ENCODE measurements at places on chromosomes 2 and 18.

GRCh38 chr2:128447538-128447995 is 128.9 kb upstream of the HS6ST1 start:
- DNase-seq = no peak

DNA sequence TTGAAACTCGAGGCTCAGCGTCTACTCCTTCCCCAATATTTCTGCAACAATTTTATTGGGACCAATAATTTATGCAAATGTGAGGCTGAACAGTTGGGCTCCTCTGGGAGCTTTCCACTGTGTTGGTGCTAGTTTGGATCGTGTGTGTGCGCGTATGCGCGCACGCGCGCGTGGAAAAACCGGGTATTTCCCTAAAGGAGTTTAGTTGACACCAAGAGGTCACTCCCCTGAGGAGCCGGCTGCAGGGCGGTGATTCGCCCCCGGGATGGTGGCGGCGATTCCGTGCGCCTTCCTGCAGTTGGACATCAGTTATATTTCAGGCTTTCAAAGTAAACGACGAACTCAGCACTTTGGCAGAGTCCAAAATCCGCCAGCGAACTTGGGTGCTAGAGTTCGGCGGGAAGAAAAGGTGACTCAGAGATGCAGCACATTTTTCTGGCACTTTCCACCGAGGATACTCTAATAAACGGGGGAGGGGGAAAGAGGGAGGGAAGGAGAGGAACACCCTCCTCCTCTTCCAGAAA is 186.5 kb upstream of the FANCL start:
- DNase-seq = no peak

GRCh38 chr2:37630776-37631175 is 40.7 kb downstream of the CDC42EP3 start:
- DNase-seq = no peak

DNA sequence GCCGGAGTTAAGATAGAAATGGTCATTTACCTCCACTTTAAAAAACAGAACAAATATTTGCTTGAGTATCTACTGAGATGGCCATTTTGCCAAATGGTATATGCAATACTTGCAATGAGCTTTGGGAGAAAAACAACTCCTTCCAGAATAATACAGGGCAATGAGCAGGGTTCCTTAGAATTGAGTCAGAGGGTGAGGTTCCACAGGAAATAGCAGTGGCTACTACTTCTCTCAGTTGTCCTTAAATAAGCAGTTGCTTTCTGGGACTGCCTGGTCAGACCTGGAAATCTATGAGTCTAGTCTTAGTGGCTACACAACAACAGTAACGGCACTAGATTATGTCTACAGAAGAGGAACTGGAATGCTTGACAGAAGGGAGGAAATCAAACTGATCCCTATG is 80.9 kb upstream of the CCDC85A start:
- DNase-seq = no peak

- no peak for DNase-seq
These were observed 123.1 kb downstream of the SOCS6 start for GRCh38 chr18:70411876-70412435.

- DNase-seq = no peak
These were observed 61.8 kb downstream of the SEMA4F start for GRCh38 chr2:74715880-74716279.

DNA sequence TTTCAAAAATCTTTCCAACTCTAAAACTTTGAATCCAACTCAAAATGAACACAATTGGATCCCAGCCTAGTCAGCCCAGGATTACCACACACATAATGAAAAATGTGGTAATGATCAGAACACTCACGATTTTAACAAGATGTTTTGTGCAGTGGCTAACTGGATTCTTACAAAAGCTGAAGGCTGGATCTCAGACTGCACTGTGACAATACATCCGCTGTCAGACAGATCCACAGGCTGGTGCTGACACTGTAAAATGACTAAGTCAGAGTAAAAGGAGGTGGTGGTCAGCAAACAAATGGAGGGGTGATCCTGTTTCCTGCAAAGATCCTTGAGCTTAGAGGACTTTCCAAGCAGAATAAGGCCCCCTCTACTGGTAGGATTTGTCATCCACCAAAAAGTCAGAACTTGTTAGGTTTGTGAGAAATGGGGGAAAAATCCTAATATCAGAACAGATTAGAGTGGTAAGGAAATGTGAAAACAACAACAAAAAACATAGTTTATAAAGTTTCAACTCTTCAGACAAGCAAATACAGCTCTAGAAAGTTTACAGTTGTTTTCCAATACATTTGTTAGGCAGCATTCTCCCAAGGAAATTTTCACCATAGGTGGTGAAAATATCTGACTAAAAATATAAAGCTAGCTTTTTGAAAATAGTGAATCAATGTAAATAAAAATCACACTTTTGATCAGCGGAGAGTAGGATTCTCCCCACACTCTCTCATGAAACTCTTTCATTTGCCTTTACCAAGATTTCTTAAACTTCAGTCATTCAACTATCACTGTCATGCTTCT is 211.9 kb downstream of the AGPS start:
- no peak for DNase-seq

DNA sequence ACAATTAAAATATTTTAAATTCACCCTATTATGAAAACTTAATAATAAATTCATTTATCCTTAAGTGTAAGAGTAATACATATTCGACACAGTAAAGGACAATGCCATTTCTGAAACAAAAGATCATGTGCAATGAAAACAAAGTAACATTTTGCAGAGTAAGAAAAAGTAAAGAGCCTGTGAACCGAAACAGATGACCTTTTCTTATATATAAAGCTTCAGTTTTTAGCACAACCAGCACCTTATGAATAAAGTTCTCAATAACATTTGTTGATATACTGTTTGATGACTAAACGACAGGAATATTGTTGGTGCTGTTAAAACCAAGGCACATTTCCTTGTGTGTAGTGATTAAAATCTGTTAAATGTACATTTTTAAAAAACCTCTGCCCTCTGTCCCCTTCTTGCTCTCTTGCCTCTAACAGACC is 1.5 kb downstream of the PELI1 start:
- DNase-seq = no peak

GRCh38 chr2:55033076-55033742 is 17.0 kb downstream of the RTN4 start:
- no peak for DNase-seq

- DNase-seq = no peak
These were observed 25.8 kb downstream of the GPR55 start for GRCh38 chr2:230899287-230899686.

- DNase-seq = no peak
These were observed 180.0 kb upstream of the ARL4C start for GRCh38 chr2:234676783-234677450.

DNA sequence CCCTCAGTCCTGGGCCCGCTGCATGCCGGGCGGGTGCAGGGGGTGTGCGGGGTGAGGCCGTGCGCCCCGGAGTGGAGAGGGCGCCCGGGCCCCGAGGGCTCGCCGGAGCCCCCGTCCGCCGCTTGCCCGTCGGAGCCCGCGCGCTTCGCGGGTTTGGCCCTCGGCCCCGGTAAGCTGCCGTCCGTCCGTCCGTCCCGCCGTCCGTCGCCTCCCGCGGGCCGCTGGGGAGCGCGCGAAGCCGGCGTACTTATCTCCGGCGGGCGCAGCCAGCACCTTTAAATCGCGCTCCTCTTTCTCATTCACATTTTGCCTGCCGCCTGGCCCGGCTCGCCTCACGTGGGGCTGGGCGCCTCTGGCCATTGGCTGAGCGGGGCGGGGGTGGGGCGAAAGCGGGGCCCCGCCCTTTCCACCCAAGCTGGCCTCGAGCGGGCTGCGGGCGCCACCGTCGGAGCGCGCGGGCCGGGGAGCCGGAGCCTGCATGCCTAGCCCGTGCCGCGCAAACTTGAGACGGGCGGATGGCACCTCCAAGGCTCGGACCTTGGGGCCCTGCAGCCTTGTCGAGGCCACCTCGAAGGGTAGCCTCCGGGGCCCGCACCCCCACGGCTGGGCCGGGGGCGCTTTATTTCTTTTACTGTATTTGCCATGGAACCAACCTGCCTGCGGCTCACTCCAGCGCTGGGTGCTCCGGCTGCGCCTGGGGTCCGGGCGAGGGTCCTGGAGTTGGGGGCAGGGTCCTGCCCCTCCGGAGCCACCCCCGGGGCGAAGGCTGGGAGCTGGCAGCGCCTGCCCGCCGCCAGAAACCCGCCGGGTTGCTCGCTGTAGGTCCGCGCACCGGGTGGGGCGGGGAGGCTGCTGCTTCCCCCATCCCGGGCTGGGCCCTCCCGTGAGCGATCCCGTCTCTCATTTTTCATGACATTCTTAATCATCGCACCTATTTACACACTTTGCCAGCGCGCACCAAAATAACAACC is at the start of gene GBX2:
TSS of gene GBX2 (minus strand) at position 277 of the 971 bp plus-strand sequence. CDS start 415 bp downstream, outside the sequence.
- DNase-seq = no peak

DNA sequence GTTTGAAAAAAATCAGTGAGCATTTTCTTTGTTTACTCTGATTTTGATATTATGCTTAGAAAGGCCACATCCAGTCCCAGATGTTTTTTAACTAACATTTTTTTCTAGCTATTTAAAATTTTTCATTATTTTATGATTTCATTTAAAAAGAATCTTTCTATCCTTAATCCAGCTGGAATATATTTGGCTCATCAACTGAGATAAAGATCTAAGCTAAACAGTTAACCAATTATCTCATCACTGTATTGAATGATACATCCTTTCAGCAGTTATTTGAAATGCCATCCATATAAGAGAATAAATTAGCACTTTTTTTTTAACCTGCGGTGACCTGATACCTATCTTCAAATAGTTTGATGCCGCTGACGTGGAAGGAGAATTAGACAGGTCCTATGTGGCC is 245.5 kb upstream of the COPS8 start:
- DNase-seq = no peak

DNA sequence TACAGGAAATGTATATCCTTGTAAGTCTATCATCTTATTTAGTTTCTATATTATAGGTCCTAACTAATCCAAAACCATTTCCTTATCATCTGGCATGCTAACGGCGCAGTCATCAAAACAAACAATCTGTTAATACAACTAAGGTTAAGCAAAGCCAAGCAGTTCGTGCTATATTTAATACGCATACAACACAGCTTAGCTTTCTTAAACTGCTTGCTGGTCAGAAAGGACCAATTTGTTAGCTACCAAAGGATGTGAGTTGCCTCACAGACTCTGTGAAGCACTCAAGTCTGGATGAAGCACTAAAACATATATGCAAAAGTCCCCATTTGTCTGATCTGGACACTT is 67.0 kb downstream of the ZEB2 start:
- no peak for DNase-seq

DNA sequence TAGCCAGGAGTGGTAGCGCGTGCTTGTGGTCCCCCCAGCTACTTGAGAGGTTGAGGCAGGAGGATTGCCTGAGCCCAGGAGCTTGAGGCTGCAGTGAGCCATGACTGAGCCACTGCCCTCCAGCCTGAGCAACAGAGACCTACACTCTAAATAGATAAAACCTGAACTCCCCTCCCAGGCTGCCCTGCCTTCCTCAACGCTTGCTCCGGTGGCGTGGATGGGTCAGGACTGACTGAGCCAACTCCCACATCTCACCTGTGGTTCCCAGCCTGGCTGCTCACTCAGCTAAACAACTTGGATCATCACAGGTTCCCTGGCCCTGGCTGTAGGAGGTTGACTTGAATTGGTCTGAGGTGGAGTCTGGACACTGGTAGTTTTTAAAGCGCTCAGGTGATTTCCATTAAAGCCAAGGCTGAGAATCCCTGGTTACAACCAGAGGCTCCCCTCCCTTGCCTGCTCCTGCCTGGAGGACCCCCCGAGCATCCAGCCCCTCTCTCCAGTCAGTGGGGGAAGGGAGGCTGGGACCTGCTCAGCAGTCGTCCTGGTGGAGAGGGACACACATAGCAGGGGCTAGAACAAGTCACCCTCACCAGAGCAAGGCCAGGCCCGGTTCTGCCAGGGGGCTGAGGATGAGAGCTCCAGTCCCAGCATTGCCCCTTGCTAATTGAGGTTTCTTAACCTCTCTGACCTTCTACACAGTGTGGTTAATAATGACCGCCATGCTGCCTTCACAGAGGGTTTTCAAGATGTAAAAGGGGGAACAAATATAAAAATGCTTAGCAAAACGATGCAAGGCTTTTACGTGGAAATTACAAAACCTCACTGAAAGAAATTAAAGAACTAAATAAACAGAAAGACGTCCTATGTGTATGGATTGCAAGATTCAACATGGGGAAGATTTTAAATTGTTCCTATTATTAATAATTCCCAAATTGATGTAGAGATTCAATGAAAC is 46.9 kb upstream of the TAF1B start:
- DNase-seq = no peak
